ENCODE measurements at places on chromosomes 3 and 15. TPM values are rescaled to one million over a fixed set of nuclear protein-coding genes. Genes with fewer than 3 reads are reported as not detected.

GRCh38 chr3:186783731-186784515, 546 bp downstream of the EIF4A2 start:
- no peaks in the 10 kb centered on the region for H3K27me3 ChIP-seq
- H3K27ac ChIP-seq, result peak overlapping the region; percentile 100
- DNase-seq, result peak; percentile 87
- H3K4me3 ChIP-seq, result peak overlapping the region; percentile 100

- no peaks in the 10 kb centered on the region for H3K27me3 ChIP-seq
- H3K4me1 ChIP-seq, result peaks cover 66% of the 10 kb centered on the region
- peak overlapping the region; percentile 91 for H3K27ac ChIP-seq
- H3K4me3 ChIP-seq, result no peak overlapping the region
Measured at GRCh38 chr3:190617185-190617584, 103.3 kb downstream of the IL1RAP start.

DNA sequence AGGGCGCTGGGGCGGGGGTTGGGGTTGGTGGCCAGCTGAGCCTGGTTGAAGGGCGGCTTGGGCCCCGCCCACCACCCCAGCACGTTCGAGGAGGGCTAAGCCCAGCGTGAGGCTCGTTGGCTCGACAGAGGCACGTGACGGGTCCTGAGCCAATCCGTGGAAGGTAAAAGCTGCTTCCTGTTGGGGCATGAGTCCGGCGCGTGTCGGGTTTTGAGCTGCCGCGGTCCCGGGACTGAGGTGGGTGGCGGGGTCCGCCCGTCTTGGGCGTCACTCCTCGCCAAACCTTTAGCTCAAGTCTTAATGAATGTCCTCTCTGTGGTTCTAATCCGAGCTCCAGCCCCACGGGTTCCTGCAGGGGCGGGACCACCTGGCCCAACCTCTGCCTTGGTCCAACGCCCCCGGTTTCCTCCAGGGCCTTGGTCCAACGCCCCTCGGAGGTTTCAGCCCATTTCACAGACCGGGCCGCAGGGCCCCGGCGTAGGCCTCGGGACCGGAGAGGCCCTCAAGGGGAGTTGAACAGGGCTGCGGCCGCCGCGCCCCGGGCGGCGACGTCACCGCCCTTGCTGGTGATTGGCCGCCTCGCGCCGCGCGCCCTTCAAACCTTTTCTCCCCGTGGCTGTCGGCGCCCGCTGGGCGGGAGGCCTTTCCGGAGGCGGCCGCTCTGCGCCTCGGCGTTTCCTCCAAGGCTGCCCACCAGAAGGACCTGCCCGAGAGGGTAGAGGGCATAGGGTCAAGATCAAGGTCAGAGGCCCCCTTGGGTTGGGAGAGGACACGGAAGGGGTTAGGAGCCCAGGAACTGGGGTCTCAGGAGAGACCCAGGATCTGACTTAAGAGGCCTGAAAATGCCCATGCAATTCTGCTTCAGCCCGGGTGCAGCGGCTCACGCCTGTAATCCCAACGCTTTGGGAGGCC, at the start of gene RCCD1:
Gene RCCD1 (plus strand): TSS at position 173 of the 912 bp plus-strand sequence. CDS start 1,851 bp downstream, outside the sequence.
- H3K4me1 ChIP-seq, result peaks cover 13% of the 10 kb centered on the region
- H3K27me3 ChIP-seq, result no peaks in the 10 kb centered on the region
- DNase-seq, result peak; percentile 94

GRCh38 chr3:129315223-129315997, 36.7 kb downstream of the HMCES start:
- peak overlapping the region; percentile 85 for H3K27ac ChIP-seq
- H3K36me3 ChIP-seq, result peaks cover 5% of the 10 kb centered on the region
- H3K27me3 ChIP-seq, result no peaks in the 10 kb centered on the region
- H3K4me1 ChIP-seq, result peaks cover 22% of the 10 kb centered on the region
- DNase-seq, result peak; percentile 53
- H3K4me3 ChIP-seq, result peak overlapping the region; percentile 88

DNA sequence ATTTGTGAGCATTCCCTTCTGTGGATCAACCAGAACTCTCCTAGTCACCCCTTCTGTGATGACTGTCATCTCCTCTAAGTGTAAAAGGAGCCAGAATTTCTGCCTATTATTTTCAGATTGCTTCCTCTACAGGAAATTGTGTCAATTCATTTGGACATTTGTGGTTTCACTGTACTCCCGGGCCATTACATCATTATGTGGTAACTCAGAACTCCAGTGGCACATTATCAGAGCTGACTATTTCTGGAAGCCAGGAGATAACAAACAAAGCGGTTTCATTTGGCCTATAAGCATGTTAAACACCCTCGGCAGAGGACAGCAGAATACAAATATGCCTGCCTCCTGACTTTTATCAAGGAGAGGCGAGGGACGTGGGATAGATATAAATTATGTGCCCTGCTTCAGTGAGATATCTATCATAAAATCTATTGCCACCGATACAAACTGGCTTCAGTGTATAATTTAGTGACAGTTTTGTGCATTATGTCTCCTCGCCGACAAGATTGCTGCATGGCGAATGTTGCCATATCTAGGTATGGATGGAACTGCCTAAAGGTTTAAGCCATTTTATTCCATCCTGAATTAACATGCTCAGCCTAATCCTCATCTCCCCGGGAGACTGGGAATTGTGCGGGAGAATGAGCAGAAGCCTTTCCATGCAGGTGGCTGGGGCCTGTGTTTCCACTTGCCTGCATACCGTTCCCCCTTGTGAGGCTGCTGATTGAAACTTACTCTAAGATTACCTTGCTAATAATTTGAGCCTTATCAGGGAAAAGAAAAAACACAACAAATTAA, 193.4 kb upstream of the SEMA6D start:
- H3K27me3 ChIP-seq, result no peaks in the 10 kb centered on the region
- H3K27ac ChIP-seq, result no peak overlapping the region
- H3K4me1 ChIP-seq, result no peaks in the 10 kb centered on the region
- no peaks in the 10 kb centered on the region for H3K36me3 ChIP-seq
- DNase-seq, result no peak

- H3K36me3 ChIP-seq, result peaks cover 74% of the 10 kb centered on the region
- peaks cover 71% of the 10 kb centered on the region for H3K4me1 ChIP-seq
- peak overlapping the region; percentile 98 for H3K27ac ChIP-seq
- no peaks in the 10 kb centered on the region for H3K27me3 ChIP-seq
- DNase-seq, result no peak
Measured at GRCh38 chr3:52688266-52688665, 2.4 kb downstream of the GNL3 start.

- H3K36me3 ChIP-seq, result no peaks in the 10 kb centered on the region
- peaks cover 8% of the 10 kb centered on the region for H3K27me3 ChIP-seq
- no peak overlapping the region for H3K27ac ChIP-seq
- H3K4me3 ChIP-seq, result no peak overlapping the region
- peaks cover 6% of the 10 kb centered on the region for H3K4me1 ChIP-seq
Measured at GRCh38 chr3:64536166-64536565, 151.6 kb downstream of the ADAMTS9 start.

DNA sequence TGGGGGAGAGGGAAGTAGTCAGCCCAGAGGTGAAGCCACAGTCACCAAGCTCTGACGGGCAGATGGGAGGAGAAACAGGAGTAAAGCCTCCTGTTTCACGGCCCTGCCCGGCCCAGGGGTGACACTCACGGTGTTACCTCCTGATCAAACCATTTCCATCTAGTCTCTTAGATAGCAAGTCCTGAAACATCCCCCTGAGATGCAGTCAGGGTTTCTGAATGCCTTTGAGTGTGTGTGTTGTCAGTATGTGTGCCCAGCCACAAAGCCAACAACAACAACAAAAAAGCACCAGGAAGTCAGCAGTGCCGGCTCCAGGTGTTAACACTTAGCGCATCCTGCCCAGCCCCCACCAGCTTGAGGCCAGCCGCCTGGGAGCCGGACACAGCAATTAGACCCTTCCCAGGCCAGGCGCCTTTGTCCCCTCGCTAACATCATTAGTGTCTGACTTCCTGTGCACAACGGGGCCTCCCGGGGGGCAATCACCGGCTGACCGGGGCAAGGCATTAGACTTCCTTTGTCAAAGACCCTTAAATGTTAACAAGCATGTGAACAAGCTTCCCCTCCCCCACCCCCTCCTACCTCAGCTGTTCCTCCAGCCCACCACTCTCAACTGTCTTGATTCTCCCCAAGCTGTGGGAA, 34.5 kb downstream of the IL17RD start:
- no peak overlapping the region for H3K27ac ChIP-seq
- peaks cover 4% of the 10 kb centered on the region for H3K4me1 ChIP-seq
- no peaks in the 10 kb centered on the region for H3K27me3 ChIP-seq

The FBXW12 gene
- total RNA-seq, result 0.16 TPM

DNA sequence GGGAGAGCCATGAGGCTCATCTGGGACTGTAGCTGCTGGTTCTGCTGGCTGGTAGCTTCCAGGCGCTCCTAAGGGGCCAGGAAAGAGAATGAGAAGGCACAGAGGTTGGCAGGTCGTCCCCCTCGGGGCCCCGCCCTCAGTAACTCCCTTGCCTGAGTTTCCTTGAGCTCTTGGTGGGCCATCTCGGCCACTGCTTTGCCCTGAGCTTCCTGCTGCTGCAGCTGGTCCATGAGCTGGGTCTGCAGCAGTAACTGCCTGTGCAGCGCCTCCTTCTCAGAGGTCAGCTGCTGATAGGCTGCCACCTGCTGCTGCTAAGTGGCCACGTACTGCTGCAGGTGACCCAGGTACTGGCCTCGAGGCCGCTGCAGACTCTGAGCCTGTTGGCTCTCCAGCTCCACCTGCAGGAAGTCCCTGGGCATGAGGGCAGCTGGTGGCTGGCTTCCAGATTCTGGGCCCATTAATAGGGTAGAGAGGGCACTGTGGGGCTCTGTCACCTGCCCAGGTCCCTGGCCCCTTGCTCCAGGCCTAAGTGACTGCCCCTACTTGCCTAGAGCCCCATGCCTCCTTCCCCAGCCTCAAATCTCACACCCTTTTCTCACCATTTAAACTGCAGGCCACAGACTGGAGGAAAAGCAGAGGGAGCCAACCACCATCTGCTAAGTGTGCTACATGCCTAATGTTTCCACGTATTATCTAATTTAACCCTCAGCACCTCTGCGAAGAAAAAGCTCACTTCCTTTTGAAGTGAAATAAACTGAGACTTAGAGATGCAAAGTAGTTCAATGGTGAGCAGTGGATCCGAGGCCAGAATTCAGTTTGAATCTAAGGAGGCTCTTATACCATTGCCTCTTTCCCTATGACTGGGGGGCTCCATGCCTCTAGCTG, 10.8 kb upstream of the VPS33B start:
- peaks cover 2% of the 10 kb centered on the region for H3K27me3 ChIP-seq
- peak; percentile 82 for DNase-seq
- no peaks in the 10 kb centered on the region for H3K36me3 ChIP-seq
- no peaks in the 10 kb centered on the region for H3K4me1 ChIP-seq
- H3K27ac ChIP-seq, result no peak overlapping the region

DNA sequence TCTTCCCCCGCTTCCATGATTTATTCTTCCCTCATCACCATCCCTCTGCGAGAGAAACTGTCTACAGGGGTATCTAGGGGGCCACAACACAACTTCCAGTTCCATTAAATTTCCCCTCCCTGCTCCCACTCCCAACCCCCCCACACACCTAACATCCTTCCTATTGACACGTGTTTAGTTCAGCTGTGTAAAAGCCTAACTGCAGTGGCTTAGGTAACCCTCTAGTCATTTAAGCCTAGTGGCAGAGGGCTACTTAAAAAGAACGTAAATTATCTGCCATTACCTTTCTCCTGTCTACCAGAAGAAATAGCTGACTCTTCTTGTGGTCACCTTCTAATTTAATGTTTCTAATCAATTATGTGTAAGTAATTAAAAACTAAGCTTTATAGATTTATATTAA, 56.3 kb downstream of the ZNF148 start:
- no peak overlapping the region for H3K4me3 ChIP-seq
- H3K4me1 ChIP-seq, result peaks cover 23% of the 10 kb centered on the region
- H3K36me3 ChIP-seq, result peaks cover 22% of the 10 kb centered on the region
- no peaks in the 10 kb centered on the region for H3K27me3 ChIP-seq
- no peak overlapping the region for H3K27ac ChIP-seq

- no peaks in the 10 kb centered on the region for H3K27me3 ChIP-seq
- H3K36me3 ChIP-seq, result peaks cover 14% of the 10 kb centered on the region
- H3K27ac ChIP-seq, result no peak overlapping the region
- peaks cover 22% of the 10 kb centered on the region for H3K4me1 ChIP-seq
- no peak overlapping the region for H3K4me3 ChIP-seq
- DNase-seq, result no peak
Measured at GRCh38 chr3:33664195-33664594, 53.9 kb downstream of the CLASP2 start.

GRCh38 chr3:125165189-125165947, 47.2 kb downstream of the SLC12A8 start:
- no peaks in the 10 kb centered on the region for H3K4me1 ChIP-seq
- no peak overlapping the region for H3K4me3 ChIP-seq
- H3K27me3 ChIP-seq, result peaks cover 3% of the 10 kb centered on the region
- H3K36me3 ChIP-seq, result no peaks in the 10 kb centered on the region

The ARID3B gene
- total RNA-seq, result 25.4 TPM

- H3K4me1 ChIP-seq, result no peaks in the 10 kb centered on the region
- H3K27me3 ChIP-seq, result no peaks in the 10 kb centered on the region
- no peak overlapping the region for H3K27ac ChIP-seq
- no peaks in the 10 kb centered on the region for H3K36me3 ChIP-seq
- no peak for DNase-seq
- H3K4me3 ChIP-seq, result no peak overlapping the region
Measured at GRCh38 chr3:195596765-195597171, 13.0 kb upstream of the APOD start.

The XPC gene
- total RNA-seq, result 24.7 TPM

DNA sequence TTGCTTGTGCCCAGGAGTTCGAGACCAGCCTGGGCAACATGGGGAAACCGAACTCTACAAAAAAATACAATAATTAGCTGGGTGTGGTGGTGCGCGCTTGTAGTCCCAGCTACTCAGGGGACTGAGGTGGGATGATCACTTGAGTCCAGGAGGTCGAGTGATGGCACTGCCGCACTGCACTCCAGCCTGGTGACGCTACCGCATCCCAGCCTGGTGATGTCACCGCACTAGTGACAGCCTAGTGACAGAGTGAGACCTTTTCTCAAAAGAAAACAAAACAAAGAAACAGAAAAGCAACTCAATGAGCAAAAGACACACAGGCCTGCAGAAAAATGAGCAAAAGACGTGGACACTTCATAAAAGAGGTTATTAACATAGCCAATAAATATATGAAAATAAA, 19.9 kb upstream of the SYNM start:
- H3K4me1 ChIP-seq, result peaks cover under 1% of the 10 kb centered on the region
- H3K27me3 ChIP-seq, result peaks cover 8% of the 10 kb centered on the region
- no peaks in the 10 kb centered on the region for H3K36me3 ChIP-seq
- H3K4me3 ChIP-seq, result no peak overlapping the region

DNA sequence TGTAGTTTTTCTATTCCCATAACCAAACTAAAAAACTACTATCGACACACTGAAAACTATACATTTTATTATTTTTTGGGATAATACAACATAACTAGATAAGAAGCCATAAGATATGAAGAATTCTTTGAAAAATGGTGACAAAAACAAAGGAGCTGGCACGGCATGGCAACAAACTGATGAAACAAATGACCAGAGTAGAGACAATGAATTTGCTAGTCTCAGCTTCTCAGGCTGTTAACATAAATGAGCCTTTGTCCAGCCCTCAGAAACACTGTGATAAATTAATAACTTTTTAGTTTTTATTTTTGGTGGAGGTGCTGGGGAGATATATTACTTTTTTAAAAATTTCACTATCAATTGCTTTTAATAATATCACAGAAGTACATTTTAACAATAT, 100.7 kb downstream of the SMARCC1 start:
- H3K4me3 ChIP-seq, result no peak overlapping the region
- no peak overlapping the region for H3K27ac ChIP-seq
- H3K36me3 ChIP-seq, result peaks cover 38% of the 10 kb centered on the region
- H3K27me3 ChIP-seq, result no peaks in the 10 kb centered on the region
- no peak for DNase-seq

Data from activated CD4-positive, alpha-beta T cell treated with anti-CD3 and anti-CD28 coated beads for 36 hours (primary cell).